ENCODE measurements at places on chromosomes 5 and 9.
A peak's percentile ranks its signal among the peaks of the same experiment; 100 is the strongest.

DNA sequence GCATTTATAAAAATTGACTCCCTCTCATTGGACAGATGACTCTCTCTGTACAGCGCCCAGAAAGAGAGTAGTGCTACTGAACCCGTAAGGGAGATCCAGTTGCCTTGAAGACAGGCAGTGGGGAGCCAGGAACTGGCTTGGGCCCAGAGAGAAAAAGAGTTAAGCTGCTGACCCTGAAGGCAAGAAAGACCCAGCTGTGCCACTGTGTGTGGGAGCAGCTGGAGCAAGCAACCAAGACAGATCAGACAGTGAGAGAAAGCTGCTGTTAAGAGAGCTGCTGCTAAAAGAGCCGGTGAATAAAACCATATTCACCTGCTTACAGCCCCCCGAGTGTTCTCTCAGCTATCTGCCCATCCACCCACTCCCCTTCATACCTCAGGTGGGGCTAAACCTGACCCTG is 149.7 kb upstream of the ADAMTS16 start:
- H3K4me3 ChIP-seq = no peak overlapping the region
- no peaks in the 10 kb centered on the region for H3K4me1 ChIP-seq
- H3K36me3 ChIP-seq = no peaks in the 10 kb centered on the region
- no peaks in the 10 kb centered on the region for H3K27me3 ChIP-seq
- no peak overlapping the region for H3K27ac ChIP-seq
- DNase-seq = no peak

- H3K36me3 ChIP-seq = no peaks in the 10 kb centered on the region
- no peak overlapping the region for H3K4me3 ChIP-seq
- no peak for DNase-seq
Observed at GRCh38 chr9:135663451-135663770, 302 bp downstream of the LCN9 start.

- H3K27ac ChIP-seq = no peak overlapping the region
- no peaks in the 10 kb centered on the region for H3K36me3 ChIP-seq
- H3K4me1 ChIP-seq = peaks cover 9% of the 10 kb centered on the region
- H3K27me3 ChIP-seq = no peaks in the 10 kb centered on the region
- no peak for DNase-seq
- no peak overlapping the region for H3K4me3 ChIP-seq
Observed at GRCh38 chr5:42597318-42597937, 159.2 kb upstream of the CCDC152 start.

GRCh38 chr5:145834554-145834916 is 607 bp downstream of the PRELID2 start:
- H3K27ac ChIP-seq = no peak overlapping the region
- H3K36me3 ChIP-seq = no peaks in the 10 kb centered on the region
- H3K27me3 ChIP-seq = no peaks in the 10 kb centered on the region
- peaks cover 11% of the 10 kb centered on the region for H3K4me1 ChIP-seq
- H3K4me3 ChIP-seq = peak overlapping the region; percentile 78
- DNase-seq = no peak

GRCh38 chr9:132169672-132170392 is 8.0 kb downstream of the NTNG2 start:
- H3K4me1 ChIP-seq = peaks cover 3% of the 10 kb centered on the region
- peaks cover 22% of the 10 kb centered on the region for H3K27me3 ChIP-seq
- peaks cover 3% of the 10 kb centered on the region for H3K36me3 ChIP-seq
- H3K27ac ChIP-seq = no peak overlapping the region
- DNase-seq = no peak

- H3K27me3 ChIP-seq = no peaks in the 10 kb centered on the region
- H3K4me1 ChIP-seq = no peaks in the 10 kb centered on the region
- H3K27ac ChIP-seq = peak overlapping the region; percentile 97
- no peaks in the 10 kb centered on the region for H3K36me3 ChIP-seq
Observed at GRCh38 chr5:119275146-119275545, 80.7 kb upstream of the TNFAIP8 start.

DNA sequence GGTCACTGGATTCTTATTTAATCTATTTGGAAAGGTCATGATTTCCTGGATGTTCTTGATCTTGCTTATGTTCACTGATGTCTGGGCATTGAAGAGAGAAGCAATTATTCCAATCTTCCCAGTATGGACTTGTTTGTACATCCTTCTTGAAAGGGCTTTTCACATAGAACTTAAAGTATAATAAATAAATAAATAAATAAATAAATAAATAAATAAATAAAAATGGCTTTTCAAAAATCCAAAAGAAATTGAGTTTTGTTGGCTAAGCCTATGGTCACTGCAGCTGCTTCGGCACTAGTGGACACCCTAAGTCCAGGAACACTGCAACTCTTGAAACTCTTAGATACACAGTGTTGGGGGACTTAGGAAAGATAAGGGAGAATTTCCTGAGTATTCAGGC is 840.7 kb upstream of the EDIL3 start:
- H3K27me3 ChIP-seq = no peaks in the 10 kb centered on the region
- no peak overlapping the region for H3K27ac ChIP-seq
- H3K4me1 ChIP-seq = no peaks in the 10 kb centered on the region
- no peaks in the 10 kb centered on the region for H3K36me3 ChIP-seq
- DNase-seq = no peak
- no peak overlapping the region for H3K4me3 ChIP-seq

DNA sequence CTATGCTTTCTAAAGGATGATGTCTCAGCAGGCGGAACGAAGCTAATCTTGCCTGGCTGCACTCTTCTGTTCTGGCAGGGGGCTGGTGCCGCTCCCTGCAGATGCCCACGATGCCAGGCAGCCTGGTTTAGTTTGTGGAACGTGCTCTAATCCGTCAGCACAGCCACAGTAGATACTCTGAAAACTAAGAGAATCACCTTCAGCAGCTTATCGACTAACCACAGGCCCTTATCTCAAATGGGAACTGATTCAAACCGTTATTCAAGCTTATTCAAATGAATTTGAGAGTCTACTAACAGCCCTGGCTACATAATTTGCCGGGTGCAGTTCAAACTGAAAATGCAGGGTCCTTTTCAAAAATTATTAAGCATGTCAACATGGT is 246.6 kb upstream of the ANKRD55 start:
- no peak for DNase-seq
- H3K27me3 ChIP-seq = no peaks in the 10 kb centered on the region
- H3K36me3 ChIP-seq = no peaks in the 10 kb centered on the region

- peaks cover 28% of the 10 kb centered on the region for H3K27me3 ChIP-seq
- no peak for DNase-seq
- H3K27ac ChIP-seq = no peak overlapping the region
Observed at GRCh38 chr5:173984218-173984617, 4.8 kb upstream of the C5orf47 start.

GRCh38 chr9:121990600-121991306 is 102.4 kb downstream of the TTLL11 start:
- no peaks in the 10 kb centered on the region for H3K36me3 ChIP-seq
- H3K4me1 ChIP-seq = no peaks in the 10 kb centered on the region

Data from left lung (tissue), 14 donors.